ENCODE measurements at places on chromosomes 7 and 10.

DNA sequence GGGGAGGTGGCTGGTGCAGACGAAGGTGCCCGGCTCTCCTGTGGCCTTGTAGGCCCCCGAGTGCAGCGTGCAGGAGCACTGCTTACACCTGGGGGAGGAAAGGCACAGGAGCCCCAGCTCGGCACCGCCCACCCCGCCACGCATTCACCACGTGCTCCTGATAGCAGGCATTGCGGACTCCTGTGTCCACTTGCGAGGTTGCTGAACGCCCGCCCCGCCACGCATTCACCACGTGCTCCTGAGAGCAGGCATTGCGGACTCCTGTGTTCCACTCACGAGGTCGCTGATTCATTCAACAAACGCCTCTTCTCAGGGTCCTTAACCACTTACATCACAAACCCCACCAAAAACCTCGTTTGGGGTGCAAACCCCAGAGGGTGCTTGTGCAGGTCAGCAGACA, 13.9 kb downstream of the MICALL2 start:
- DNase-seq = no peak

DNA sequence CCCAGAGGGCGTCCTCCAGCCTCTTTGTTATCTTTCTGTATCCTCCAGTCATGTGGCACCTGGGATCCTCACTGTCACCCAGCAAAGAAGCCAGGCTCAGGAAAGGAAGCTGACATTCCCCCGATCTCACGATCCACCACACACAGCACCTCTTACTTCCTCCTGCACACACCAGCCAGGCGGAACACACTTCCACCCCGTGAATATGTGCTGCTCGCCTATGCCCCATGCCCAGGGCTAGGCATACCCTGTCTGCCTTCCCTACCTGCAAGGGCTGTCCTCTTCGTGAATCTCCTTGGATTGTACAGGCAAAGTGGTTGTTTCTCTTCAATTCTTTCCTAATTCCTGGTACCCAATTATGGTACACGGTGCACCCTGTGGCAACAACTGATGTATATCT, 191.0 kb downstream of the TNS3 start:
- no peak for DNase-seq

DNA sequence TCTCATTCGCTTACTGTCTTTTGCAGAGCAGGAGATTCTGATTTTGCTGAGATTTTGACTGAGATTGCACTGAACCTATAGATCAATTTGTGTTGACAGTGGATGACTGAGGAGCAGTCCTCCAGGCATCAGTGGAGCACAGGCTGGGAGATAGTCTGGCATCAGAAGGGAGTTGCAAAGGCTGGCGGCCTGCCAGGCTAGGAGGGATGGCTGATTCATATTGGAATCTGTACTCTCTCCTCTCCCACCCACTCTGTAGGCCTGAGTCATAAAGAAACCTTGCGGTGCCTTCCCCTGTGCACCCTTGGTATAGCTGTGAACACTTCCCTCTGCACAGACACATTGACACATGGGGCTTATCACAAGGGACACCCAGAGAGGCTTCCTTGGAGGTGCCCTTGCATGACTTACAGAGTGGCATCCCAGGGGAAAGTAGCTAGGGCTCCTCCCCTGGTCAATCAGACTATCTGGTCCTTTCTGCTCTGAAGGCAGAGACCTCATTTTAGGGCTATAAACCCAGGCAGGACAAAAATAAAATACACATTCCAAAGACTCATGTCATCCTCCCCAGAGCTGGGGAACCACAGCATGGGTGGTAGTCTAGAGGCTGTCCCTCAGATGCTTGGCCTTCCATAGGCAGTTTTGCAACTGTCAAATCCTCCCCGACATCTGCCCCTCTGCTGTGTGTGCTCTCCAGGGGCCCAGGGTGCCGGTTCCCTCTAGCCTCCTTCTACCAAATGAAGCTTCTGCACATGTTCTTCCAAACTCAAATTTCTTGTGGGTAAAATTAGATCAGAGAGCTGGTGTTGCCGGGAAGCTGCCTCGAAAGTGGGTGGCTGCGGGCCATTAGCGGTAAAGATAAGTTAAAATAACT, 37.4 kb upstream of the EEPD1 start:
- DNase-seq = peak; percentile 6

- no peak for DNase-seq
These were observed 558.8 kb upstream of the C7orf33 start for GRCh38 chr7:148031811-148032210.

- no peak for DNase-seq
These were observed 56.6 kb downstream of the CUX1 start for GRCh38 chr7:101874028-101874427.

DNA sequence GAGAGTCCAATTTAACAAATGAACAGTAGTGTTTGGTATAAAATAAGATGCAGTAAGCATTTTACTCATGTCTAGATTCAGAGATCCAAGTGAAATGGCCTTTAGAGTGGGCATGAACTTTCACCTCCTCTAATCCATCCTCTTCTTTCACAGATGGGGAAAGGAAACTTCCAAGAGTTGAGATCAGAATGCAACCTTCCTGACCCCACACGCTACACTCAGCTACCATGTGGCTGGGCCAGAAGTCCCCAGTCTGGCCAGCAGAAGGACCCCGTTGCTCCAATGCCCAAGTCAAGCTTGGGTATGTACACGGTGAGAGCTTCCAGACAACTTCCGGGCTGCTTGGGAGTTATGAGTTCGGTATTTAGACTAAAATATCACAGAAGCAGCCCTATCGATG, 228.0 kb downstream of the ELMO1 start:
- DNase-seq = no peak

GRCh38 chr10:80144067-80144695, 11.7 kb downstream of the PLAC9 start:
- no peak for DNase-seq

- no peak for DNase-seq
These were observed 571.1 kb downstream of the IPMK start for GRCh38 chr10:57696641-57697040.

GRCh38 chr7:76354516-76354915, 4.3 kb downstream of the YWHAG start:
- no peak for DNase-seq

DNA sequence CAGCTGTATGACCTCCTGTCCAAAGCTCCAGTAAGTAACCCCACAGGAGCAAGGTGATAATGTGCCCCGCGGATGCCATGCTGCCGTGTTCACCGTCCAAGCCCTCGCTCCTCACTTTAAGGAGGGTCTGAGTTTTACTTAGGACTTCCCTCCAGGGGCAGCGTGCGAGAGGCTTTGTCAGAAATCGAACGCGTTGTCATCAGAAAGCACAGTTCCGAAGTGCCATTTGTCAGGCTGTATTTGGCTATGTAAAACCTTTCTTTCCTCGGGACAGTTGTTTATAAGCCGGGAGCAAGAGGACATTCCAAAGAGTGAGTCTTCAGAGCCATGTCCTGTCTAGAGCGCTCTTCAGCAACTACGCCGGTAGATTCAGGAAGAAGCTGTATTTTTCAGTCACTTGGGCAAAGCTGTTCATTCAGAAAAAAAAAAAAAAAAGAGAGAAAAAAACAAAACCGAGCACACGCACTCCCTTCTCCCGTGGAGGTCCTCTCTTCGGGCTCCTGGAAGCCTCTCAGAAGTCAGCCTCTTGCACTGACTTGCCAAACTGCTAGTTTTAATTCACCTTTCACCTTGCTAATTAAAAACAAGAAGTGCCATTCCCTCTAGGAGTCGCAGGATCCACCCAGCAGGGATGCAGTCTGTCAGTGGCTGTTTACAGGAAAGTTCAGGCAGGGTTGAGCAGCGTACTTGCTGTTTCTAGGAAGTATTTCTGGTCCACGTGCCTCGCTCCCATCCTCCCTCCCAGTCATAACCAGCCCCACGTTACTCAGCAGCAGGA, at the start of gene SEMA3E:
SEMA3E (minus strand) TSS at position 676 of the 778 bp plus-strand sequence.
- no peak for DNase-seq

DNA sequence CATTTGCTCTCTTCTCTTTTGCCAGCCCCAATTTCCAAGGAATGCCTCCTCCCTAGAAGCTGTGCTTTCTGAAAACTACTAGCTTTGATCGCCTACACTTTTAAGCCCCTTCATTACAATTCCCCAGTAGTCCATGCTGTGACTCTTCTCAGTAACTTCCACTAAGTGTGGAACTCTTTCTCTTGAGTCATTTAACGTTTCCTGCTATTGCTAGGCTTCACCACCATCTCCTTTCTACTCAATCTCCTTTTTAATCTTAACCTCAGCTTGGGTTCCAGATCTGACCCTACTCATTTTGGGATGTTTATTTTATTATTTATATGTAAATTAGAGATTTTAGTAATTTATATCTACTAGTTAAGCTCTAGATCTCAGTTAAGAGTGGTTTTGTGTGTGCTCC, 14.4 kb upstream of the SEMA3D start:
- no peak for DNase-seq

DNA sequence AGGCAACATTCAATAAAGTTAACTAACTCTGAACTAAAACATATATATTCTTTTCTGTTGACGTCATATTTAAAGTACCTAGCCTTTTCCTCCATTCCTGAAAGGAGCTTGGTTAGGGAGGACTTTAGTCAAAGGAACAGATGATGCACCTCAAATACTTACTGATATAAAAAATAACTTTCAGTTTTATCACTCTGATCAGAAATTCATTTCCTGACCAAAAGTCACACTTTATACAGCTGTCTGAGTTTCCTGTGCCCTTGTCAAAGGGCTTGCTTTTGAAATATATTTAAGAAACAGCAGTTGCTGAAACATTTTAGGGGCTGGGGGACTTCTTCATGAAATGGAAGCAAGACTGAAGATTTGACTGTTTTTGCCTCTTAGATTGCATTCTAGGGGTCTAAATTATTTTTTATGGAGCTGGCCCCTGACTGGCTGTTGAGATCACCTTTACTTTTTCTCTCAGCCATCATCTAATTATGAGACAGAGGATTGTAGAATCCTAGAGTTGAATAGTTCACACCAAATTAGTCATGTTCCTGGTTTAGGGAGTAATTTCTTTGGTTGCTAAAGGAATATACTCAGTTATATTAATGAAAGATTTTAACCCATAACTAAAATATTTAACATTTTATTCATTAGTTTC, 46.6 kb downstream of the GLCCI1 start:
- no peak for DNase-seq

DNA sequence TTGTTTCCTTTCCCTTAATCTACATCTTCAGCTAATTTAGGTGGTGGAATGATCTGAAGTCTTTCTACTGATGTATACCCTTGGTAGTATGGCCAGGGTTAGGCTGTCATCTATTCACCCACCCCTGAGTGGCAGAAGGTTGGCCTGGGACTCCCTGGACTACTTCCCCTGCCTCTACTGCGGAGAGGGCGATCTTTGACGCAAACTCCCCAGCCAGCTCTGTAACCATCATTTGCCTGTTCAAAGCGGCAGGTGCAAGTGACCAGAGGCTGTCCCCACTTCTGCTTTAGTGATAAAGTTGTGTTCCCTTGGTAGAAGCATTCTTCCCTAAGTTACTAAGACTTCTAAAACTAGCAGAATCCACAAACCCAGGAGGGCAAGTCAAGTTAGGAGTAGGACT, 70.8 kb upstream of the UNC5B start:
- no peak for DNase-seq

DNA sequence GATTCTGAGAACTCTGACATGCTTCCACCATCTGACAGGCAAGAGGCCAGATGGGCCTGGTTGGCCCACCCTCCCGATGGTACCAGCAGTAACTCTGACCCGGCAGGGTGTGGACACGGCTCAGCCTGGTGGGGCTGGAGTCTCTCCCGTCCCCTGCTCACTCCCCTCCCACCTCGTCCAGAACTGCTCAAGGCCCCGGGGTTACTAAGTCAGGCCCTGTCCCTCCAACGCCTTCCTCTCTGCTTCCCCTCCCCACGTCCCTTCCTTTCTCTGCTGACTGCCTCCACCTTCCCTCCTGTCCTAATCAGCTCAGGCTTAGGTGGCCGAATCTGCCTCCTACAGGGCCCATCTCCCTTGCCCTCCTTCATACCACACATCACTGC, 12.5 kb downstream of the CALML5 start:
- no peak for DNase-seq

DNA sequence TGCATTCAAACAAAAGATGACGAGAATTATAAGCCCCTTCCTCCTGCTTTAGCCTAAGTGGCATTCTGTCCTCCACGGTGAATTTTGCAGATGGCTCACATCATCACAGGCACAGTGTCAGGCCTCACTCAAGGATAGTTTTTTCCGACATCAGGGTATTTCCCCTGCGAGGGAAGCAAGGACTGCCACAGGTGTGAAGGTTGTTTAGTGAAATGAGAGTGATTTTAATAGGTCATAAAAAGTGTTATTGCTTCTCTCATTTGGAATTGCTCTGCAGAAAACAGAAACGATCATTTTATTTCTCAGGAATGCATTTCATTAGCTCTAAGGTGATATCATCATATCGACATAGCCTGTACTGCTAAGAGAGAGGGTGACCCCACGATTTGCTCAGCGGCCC, 128.7 kb upstream of the LANCL2 start:
- DNase-seq = no peak

GRCh38 chr10:5629303-5630111, 36.9 kb downstream of the ASB13 start:
- peak; percentile 10 for DNase-seq

- no peak for DNase-seq
These were observed 16.9 kb upstream of the KNDC1 start for GRCh38 chr10:133143200-133143533.

- no peak for DNase-seq
These were observed 74.1 kb downstream of the DNAH11 start for GRCh38 chr7:21616796-21617436.

GRCh38 chr7:124597509-124597908, 168.1 kb downstream of the GPR37 start:
- DNase-seq = no peak

DNA sequence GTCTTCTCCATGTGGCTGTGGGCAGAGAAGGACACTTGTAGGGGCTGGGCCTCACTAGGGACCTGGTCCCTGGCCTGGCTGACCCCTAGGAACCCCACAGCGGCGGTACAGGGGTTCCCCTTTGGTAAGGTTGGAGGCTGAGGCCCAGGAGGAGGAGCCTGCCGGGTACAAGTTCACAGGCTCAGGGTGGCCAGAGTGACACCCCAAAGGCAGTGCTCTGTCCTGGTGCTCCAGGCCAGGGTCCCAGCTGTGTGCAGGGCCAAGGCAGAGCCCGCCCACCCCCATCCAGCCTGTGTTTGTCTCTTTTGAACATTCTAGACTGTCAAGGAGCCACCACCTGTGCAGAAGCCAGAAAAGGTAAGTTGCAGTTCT, 23.3 kb downstream of the ANTXRL start:
- DNase-seq = no peak

- no peak for DNase-seq
These were observed 179.4 kb upstream of the INHBA start for GRCh38 chr7:41882256-41882655.

DNA sequence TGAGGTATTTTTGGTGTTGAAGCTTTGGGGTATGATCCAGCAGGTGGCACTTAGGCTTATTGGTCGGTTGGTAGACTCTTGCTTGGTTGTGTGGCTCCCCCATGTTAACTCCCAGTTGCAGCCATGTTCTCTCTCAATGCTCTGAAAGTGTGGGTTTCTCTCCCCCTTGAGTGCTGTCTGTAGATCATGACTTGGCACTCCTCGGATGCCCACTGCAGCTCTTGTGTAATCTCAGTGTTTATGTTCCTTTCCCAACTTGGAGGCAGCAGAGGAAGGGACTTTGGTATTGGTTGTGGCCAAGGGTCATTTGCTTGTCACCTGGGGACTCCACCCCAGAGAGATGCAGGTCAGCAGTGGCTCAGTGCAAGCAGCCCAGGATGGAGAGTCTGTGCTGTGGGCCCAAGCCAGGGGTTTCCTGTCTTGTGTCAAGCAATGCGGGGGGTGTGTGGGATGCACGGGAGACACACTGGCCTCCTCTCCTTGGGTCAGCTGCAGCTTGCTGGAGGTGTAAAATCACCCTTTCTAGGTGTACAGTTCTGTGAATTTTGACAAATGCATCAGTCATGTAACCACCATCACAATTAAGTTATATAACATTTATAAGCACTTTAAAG, 36.9 kb downstream of the PIK3CG start:
- DNase-seq = no peak

GRCh38 chr7:2483494-2483893, 7.3 kb upstream of the GRIFIN start:
- no peak for DNase-seq

Measured in amygdala (tissue), 56 donors.